ENCODE measurements at places on chromosomes 13 and 19.

DNA sequence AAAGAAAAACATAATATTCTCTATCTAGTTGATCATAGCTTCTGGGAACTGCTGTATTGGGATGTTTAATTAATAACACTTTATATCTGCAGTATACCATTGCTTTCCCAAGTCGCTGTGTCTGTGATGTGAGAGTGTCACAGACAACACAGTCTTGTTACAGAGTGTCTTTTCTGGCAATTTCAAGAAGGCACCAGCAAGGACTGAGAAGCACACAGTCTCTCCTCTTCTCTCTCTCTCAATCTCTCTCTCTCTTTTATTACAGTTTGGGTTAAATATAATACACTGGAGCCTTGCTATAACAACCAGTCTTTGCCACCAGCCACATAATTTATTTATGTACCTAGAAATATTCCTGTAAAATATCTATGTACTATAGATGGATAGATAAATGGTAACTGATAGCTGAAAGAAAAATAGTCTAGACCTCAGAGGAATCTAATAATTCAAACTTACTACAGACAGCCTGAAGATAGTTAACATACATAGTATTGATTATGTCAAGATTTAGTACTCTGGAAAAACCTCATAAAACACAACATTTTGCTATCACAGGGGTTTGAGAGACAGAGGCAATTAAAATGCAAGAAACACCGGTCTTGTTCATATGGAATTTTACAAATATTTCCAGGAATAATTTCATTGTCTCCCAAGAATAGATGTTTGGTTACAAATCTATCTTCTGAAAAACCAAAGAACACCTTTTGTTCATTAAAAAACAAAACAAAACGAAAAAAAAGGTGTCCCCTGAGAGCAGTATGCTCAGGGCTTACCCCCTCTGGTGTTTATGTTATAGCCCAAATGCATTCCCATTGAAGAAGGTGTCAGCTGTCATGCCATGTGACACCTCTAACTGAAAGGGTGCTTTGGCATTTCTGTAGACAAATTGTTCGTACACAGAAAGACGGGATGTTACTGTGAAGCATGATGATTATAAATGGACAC is 507.8 kb downstream of the TBC1D4 start:
- H3K4me3 ChIP-seq: no peak overlapping the region
- H3K4me1 ChIP-seq: no peaks in the 10 kb centered on the region
- no peaks in the 10 kb centered on the region for H3K36me3 ChIP-seq
- no peak for DNase-seq
- no peaks in the 10 kb centered on the region for H3K27me3 ChIP-seq

GRCh38 chr19:862581-863314 is 3.3 kb downstream of the CFD start:
- no peaks in the 10 kb centered on the region for H3K27me3 ChIP-seq
- peaks cover 12% of the 10 kb centered on the region for H3K4me1 ChIP-seq
- DNase-seq: no peak
- no peaks in the 10 kb centered on the region for H3K36me3 ChIP-seq

- no peak overlapping the region for H3K27ac ChIP-seq
- DNase-seq: no peak
Measured at GRCh38 chr19:17807731-17808316, 12.9 kb downstream of the B3GNT3 start.

- H3K4me3 ChIP-seq: no peak overlapping the region
- H3K27ac ChIP-seq: no peak overlapping the region
- DNase-seq: no peak
- H3K36me3 ChIP-seq: no peaks in the 10 kb centered on the region
Measured at GRCh38 chr13:39054112-39054511, 15.9 kb downstream of the NHLRC3 start.

- no peaks in the 10 kb centered on the region for H3K4me1 ChIP-seq
- DNase-seq: peak; percentile 10
- H3K27ac ChIP-seq: no peak overlapping the region
- no peaks in the 10 kb centered on the region for H3K36me3 ChIP-seq
Measured at GRCh38 chr19:16363133-16363851, 38.7 kb downstream of the KLF2 start.

DNA sequence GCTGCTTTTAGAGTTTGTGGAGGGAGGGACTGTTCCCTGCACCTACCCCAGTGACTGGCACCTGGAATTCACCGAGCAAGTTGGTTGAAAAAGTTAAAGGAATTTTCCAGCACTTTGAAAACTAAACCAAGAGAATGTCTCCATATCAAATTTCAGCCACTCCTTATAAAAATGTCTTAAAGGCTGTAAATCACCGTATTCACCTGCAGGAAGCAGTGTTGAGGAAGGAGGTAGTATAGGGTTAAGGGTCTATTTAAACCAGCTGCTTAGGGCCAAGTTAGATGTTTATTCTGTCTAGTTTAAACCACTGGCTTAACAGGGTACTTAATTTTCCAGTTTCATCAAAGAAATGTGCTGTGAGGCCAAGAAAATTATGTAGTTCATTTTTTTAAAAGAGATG is 3.8 kb upstream of the RAB20 start:
- no peaks in the 10 kb centered on the region for H3K36me3 ChIP-seq
- H3K27me3 ChIP-seq: no peaks in the 10 kb centered on the region
- H3K4me3 ChIP-seq: no peak overlapping the region
- H3K27ac ChIP-seq: 0 out of 2 replicates have a peak overlapping the region, but pooled peaks have one; percentile 9
- peaks cover 30% of the 10 kb centered on the region for H3K4me1 ChIP-seq

Data from PC-9 (cell line).